ENCODE measurements at places on chromosomes 12 and 14.

GRCh38 chr14:58191763-58192601, 8.0 kb upstream of the ACTR10 start:
- DNase-seq, result no peak

- peak; percentile 72 for DNase-seq
Measured at GRCh38 chr14:51651388-51652167, at the start of gene FRMD6. FRMD6 (plus strand) TSS chr14:51651910; CDS start chr14:51689837, 37,927 bp downstream.

- DNase-seq, result no peak
Measured at GRCh38 chr12:121287267-121287954, 9.1 kb downstream of the CAMKK2 start.

DNA sequence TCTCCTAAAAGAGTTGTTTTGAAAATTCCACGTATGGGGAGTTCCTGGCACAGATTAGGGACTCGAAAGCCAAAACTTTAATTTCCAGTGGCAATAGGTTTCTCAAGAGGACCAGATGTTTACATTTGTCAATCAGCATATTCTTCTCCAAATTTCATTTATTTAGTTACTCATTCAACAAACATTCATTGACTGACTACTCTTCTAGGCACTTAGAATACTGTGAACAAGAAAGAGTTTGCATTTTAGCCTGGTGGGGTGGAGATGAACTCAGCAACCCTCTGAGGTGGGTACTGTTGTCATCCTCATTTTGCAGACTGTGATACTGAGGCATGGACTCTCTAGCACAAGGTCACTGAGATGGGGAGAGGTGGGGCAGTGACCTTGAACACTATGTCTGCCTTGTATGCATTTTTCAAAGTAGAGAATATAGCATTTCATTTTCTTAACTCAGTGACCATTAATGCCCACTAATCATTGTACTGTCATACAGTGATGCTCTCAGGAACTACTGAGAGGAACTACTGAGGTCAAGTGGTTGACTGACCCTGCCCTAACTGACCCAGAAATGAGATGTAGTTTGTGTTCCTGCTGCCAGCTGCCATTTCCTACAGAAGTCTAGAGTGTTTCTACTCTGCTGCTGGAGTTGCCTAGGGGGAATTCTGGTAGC, 2.2 kb downstream of the L3HYPDH start:
- no peak for DNase-seq

- DNase-seq, result no peak
Measured at GRCh38 chr14:99596772-99597171, 7.2 kb downstream of the CCDC85C start.

- no peak for DNase-seq
Measured at GRCh38 chr12:50043854-50044253, 13.5 kb upstream of the ASIC1 start.

GRCh38 chr14:39372656-39373055, 59.6 kb downstream of the FBXO33 start:
- DNase-seq, result no peak

GRCh38 chr12:57119294-57120085, 8.3 kb upstream of the STAT6 start:
- DNase-seq, result no peak

DNA sequence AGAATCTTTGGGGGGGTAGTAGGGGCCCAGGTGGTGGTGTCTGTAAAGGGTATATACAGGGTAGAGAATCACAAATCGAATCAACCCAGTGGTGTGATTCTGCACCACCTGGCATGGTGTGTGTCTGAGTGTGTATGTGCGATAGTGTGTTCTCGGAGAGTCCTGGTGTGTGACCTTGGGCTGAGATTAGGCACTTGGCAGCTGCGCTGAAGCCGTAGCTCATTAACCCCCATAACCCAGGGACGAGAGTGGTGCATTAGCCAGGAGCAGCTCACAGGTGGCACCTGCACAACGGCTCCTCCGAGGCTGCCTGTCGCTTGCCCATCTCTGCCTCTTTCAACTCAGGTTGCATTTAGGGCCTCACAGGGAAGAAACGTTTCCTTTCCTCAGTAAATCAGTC, 15.6 kb upstream of the TESC start:
- DNase-seq, result no peak
